ENCODE measurements at places on chromosomes 7 and 10. TPM values are rescaled to one million over a fixed set of nuclear protein-coding genes. Genes with fewer than 3 reads are reported as not detected.

HABP2 gene
- not detected for total RNA-seq

ADAM12 gene
- total RNA-seq, result 1.1 TPM

LRRC18 gene
- total RNA-seq, result not detected

DNA sequence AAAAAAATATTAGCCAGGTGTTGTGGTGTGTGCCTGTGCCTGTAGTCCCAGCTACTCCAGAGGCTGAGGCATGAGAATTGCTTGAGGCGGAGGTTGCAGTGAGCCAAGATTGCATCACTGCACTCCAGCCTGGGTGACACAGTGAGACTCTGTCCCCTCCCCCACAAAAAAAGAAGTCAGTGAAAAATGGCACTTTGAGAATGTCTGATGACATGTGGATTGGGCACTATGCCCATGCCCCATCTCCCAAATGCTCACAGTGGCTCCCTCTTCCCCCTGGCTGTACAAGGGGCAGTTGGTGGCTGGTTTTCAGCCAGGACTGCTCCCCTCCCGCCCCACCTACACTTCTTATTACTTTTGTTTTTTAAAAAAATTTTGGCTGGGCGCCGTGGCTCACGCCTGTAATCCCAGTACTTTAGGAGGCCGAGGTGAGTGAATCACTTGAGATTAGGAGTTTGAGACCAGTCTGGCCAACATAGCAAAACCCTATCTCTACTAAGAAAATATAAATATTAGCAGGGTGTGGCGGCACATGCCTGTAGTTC is 26.1 kb downstream of the IL15RA start:
- DNase-seq, result no peak

DNA sequence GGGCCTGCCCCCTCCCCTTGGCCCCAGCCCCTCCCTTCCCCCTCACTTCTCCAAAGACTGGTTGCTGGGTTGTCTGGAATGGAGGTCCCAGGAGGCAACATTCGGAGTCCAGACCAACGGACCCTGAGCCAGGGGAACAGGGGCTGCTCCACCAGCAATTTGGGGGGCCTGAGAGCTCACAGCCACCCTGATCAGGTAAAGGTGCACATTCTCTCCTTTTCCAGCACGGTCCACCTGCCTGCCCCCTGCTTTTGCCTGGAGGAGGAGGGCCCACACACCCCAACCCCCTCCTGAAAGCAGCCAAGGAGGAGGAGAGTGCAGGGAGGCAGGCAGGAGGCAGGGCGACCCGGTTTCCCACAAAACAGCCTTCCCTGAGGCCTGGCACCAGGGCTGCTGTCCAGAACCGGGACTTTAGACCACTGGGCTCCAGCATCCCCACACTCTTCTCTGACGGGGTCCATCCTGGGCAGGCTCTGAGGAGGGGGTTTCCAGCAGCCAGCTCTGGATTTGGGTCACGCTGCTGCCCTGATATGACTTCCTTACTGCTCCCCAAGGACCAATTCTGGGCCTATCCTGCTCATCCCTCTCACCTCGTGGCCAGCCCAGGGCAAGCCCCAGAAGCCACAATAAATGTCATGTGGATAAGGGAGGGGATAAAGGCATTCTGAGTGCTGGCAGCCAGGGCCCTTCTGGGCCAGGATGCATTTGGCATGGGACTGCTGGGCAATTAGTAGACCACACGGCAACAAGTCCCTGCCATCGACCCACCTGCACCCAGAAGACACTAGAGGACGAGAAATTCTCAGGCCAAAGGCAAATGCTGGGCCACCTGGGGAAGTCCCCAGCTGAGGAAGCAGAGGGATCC is 1.1 kb upstream of the CAMK2B start:
- DNase-seq, result no peak

DNA sequence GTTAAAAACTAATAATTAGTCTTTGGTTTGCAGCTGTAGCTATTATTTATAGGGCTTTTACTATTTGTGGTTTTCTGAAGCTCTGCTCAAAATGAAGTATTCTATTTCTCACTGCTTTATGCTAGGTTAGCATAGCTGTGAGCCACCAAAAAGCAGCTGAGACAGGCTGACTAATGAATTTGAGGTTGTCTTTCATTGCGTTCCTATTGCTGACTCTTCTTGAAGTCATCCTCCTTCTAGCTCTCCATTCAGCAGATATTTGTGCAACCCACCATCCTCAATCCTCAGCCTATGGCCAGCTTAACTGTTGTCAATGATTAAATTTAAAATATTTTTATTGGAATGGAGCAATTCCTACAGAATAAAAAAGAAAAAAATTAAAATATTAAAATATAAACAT is 2.1 kb upstream of the RALA start:
- DNase-seq, result no peak

DNA sequence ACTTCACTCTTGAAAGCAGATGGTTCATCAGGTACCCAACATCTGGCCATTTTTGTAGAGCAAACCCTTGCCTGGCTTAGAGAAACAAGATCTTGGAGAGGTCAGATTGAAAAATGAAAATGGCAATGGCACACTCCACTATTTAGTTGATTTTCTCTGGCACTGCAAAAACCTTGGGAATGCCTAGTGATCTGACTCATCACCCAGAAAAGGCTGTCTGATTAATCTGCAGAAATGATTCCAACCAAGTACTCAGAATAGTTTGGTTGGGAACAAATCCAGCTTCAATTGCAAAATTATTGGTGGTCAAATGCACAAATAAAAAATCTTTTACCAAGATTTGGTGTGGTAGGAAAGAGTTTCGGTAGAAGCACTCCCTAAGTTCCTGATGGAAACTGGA is 351.2 kb downstream of the PHTF2 start:
- DNase-seq, result no peak

DNA sequence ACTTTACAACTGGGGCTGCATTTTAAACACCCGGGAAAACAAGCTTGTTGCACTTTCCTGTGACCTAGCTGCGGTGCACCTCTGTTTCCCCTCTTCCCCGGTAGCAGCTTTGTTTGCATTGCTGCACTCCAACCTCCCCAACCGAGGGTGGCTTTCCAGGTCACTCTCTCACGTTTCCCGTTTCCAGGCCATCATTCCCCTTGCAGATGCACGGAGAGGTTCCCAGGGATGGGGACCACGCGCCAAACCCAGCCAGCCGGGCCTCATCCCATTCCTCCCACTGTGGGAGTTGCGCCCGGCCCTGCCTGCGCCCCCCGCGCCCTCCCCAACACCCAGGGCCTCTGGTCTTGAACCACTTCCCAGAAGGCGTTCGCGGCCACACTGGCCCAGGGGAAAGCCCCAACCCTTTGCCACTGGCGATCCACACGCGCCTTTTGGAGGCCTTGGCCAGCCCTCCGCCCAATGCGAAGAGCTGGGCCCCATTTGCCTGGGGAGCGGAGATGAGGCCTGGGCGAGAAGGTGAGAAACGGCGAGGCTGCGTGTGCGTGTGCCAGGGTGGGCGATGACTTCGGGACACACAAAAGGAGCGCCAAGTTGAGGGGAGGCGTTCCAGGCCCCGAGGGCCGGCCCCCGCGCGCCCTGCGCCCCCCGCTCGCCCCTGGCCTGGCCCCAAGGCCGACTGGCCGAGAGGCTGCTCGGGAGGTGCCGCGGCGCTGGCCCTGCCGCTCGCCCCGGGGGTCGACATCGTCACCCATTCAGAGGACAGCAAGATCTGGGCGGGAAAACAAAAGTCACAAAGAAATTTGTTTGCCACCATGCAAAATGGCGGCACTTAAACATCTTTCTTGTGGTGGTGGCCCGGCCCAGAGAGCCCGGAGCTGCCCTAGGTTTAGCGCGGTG is 15.9 kb downstream of the SKIDA1 start:
- no peak for DNase-seq

- DNase-seq, result no peak
Observed at GRCh38 chr10:65769828-65770227, 1156.0 kb upstream of the LRRTM3 start.

DNA sequence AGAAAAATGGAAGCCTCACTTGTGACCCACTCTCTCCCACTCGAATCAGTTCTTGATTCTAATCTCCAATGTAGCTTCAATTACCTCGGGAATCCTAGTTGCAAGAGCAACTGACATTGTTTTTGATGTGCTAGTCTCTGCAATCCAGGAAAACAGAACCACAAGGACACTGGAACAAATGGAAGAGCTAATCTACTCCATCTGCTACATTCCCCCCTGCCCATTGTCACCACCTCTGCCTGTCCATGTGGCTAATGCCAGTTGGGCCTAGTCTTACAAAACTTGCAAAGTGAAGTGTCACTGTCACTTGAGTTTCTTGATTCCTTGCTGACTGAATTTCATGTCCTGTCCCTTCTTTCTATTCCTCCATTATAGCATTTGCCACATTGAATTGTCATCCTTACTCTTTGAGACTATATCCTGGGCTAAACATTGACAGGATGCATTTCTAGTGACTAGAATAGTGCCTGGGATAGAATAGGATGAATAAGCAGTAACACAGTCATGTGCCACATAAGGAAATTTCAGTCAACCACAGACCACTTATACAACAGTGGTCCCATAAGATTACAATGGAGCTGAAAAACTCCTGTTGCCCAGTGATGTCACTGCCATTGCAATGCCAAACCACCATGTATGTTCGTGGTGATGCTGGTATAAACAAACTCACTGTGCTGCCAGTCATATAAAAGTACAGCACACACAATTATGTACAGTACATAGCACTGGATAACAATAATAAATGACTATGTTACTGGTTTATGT is 13.5 kb downstream of the GCC1 start:
- no peak for DNase-seq

DNA sequence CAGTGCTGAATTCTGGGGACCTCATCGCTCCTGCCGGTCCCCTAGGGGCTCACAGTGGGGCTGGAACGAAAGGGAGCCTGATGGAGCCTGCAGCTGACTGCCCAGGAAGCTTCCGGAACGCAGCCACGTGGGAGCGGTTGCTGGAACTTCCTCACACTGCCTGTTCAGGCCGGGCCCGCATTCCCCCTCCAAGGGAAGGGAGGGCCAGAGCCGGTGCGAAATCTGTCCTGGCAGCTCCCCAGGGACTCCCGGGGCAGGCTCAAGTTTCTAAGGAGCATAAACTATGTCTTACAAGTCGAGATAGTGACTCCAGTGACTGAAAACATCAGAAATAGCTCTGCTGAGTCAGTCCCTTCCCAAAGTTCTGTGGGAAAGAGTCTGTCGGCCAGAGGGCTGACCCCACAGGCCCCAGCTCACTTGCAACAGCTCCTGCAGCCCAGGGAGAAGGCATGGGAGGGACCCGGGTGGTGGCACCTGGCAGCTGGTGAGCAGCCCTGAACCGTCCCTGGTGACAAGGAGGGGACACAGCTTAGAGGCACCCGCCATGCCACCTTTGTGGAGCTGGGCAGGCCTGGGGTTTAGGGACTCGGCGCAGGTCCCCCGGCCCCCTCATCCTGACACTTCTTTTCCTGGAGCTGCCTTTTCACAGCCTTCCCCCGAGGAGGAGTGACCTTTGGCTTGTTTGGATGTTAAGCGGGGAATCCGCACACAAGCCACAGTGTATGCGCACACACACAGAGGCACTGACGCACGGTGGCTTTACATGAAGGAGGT is 47.6 kb downstream of the PDGFA start:
- peak; percentile 38 for DNase-seq

DNA sequence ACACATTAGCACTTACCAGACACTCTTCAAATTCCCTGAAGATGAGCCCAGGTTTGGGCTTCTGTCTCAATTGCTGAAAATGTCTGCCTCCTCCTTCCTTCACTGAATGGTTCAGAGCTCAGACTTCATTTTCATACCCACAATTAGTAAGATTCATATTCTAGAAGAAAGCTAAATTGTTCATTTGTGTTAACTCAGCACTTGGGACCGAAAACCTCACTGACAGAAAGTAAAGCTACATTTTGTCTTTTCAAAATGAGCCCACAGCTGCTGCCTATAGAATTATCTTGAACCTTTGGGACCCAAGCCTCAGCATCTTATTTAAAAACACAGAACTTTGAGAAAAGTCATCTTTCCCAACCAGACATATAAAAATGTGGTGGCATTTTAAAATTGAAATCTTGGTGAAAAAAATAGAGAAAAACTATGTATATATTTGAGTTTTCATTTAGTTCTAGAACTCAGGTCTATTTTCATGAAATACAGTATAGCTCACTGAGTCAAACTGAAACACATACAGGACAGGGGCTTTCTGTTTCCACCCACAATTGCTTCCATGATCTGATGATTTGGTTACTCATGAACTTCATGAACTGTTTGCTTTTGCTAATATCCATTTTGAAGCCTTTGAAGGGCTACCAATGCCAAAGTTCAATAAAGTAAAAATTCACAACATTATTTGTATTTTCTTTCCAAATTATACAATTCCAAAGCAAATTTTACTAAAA is 119.1 kb upstream of the PFKP start:
- no peak for DNase-seq
